ENCODE measurements at places on chromosomes 6 and 20. TPM values are rescaled to one million over a fixed set of nuclear protein-coding genes. Genes with fewer than 3 reads are reported as not detected.

DNA sequence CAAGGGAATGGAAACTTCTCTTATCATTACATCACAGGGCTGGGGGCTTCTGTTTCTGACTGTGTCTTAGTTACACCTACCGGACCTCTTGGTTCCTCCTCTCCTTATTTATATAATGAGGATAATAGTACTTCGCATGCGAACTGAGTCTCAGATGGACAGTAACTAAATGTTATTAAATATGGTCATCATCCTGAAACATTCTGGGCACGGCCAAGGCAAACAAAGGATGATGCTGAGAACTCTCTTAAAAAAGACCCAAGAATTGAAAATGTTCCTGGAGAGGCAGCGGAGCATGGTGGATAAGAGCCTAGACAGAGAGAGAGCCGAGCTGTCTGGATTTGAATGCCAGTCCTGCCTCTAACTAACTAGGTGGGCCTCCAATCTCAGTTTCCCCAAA lies 119.8 kb upstream of the SASH1 start:
- DNase-seq, result no peak

The TRIM31 gene
- total RNA-seq, result not detected

The KHDC1L gene
- total RNA-seq, result not detected

The CAP2 gene
- not detected for total RNA-seq

The RNF182 gene
- not detected for total RNA-seq

The EEF1A2 gene
- total RNA-seq, result 6.1 TPM

DNA sequence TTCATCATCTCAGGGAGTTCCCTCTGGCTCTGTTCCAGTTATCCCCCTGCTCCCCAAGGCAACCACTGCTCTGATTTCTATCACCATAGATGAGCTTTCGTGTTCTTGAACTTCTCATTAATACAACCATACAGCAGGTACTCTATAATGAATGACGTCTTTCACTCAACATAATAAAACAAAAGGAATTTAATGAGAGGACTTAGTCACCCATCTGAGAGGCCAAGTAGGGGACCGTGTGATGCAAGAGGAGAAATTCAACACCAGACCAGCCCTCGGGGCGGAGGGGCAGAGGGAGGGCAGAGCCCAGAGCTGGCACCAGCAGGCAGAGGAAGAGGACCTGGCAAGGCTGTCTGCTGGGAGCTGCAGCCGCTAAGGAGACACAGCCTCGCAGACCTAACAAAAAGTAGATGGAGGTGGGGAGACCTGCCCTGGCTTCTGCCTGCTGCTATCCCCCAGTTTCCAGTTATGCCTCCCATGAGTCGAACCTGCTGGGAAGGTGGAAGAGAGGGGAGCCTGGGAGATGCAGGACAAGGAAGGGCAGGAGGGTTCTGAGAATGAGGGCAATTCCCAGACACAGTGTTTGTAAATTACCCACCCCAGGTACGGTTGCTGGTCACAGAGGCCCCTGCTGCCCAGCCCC lies 13.8 kb downstream of the CCN5 start:
- DNase-seq, result no peak

GRCh38 chr6:26295691-26296555 lies 69.1 kb upstream of the BTN3A2 start:
- DNase-seq, result no peak

GRCh38 chr20:21019468-21019813 lies 86.7 kb downstream of the LINC00237 start:
- no peak for DNase-seq

The CLIC5 gene
- 0.38 TPM for total RNA-seq

The CTAGE9 gene
- not detected for total RNA-seq

The TREM2 gene
- total RNA-seq, result not detected

- DNase-seq, result no peak
These were observed 34.4 kb downstream of the CBFA2T2 start for GRCh38 chr20:33524261-33524660.

GRCh38 chr20:60214901-60215815 lies 256.9 kb downstream of the CDH26 start:
- no peak for DNase-seq

The TFAP2C gene
- total RNA-seq, result not detected

The LPA gene
- total RNA-seq, result not detected

DNA sequence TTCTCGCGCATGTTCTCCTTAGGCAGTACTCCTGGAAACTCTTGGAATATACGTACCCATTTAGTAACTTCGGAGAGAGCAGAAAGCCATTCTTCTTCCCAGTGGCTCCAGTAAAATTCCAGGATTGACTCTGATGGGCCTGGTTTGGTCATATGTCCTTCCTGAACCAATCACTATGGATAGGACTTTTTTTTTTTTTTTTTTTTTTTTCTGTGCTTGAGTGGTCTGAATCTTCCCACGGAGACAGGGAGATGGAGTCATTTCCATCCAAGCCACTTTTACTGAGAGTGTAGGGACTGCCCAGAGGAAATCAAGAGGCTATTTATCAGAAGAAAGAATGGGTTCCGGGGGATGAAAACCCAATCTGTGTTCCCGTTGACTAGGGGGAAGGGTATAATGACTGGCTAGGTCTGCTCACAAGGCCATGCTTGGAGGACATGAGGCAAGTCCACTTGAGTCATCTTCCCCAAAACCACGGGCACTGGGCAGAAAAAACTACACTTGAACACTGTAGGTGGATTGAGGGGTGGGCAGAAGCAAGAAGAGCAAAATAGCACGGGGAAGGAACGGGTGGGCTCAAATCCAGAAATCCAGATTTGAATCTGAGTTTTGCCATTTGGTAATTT lies 35.4 kb upstream of the MRPS18A start:
- no peak for DNase-seq

- DNase-seq, result no peak
These were observed 33.4 kb upstream of the XRN2 start for GRCh38 chr20:21269772-21270171.

The CDKN1A gene
- 617 TPM for total RNA-seq

The TSHZ2 gene
- 1.1 TPM for total RNA-seq

GRCh38 chr6:121223930-121224329 lies 110.3 kb downstream of the TBC1D32 start:
- no peak for DNase-seq

The SRMS gene
- not detected for total RNA-seq

The MATN4 gene
- 0.31 TPM for total RNA-seq

GRCh38 chr20:61954276-61955021 lies 111.2 kb downstream of the TAF4 start:
- no peak for DNase-seq

GRCh38 chr6:24403501-24403824 lies 727 bp downstream of the MRS2 start:
- DNase-seq, result no peak

DNA sequence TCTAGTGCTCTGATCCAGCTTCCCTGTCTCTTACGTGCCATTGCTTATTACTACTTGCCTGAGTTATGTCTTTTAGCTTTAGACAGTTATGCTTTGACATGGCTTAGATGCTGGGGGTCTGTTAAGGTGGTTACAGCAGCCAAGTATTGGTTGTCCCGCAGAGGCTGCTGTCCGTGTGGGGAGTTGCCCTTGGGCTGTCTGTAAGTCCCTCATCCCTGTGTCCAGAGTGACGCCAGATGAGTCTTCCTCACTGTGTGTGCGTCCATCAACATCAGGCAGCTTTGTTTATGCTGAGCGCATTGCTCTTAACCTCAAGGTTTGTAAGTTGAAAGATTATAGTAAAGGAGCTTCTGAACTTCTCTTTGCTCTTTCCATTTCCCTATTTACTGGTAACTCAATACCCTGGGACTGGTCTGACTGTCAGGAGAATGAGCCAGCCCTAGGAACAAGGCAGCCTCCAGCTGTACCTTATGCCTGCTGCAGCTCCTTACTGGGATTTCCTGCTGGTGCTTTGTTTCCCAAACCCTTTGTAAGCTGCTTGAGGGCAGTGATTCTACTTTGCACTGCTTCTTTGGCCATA lies 7.2 kb downstream of the FAM120B start:
- no peak for DNase-seq

The SSTR4 gene
- not detected for total RNA-seq

The GPR6 gene
- total RNA-seq, result not detected

The GPX5 gene
- total RNA-seq, result not detected

DNA sequence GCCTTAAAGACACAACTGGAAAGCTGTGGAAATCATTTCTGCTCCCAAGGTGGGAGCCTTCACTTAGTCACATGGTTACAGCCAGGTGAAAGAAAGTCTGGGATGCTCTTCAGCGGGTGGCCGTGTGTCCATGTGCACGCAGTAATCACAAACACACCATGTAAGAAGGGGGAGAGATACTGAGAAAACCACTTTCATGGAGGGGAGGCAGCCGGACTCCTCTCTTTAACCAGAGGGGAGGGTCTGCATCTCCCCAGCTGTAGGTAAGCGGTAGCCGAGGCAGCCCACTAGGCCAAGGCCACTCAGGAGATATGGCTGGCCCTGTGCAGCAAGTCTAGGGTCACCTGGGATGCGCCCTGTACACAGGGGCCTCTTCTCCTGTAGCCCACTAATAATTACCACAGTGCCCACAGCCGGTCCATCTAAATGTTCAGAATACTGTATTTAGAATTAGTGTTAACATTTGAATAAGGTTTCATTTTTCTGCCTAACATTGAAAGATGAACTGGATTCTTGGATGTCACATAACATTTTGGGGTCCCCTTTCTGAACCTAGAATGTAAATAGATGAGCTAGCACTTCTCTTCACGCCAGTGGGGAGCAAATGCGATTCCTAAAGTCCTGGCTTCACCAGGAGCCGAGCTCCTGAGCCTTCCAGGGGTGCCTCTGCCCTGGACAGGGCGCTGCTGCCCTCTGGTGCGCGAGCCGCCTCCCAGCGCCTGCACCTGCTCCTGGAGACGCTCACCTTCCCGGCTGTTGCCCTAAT lies 15.9 kb downstream of the GPR31 start:
- DNase-seq, result no peak

DNA sequence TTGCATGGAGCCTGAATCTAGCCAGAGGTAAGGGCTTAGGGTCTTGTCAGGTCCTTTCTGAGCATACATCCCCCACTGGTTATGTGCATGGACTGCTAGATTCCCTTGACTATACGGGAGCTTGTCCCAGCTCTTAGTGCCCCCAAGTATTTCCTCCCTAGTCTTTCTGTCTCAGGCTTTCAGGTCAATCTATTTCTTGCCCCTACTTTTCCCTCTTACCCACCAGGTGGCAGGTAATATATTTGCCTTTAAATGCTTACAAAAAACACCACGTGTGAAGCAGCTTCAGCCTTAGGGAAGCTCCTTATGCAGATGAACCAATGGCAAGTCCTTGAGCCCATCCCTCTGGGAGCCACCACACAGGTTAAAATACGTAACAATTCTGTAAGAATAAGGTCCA lies 454.2 kb downstream of the GRIK2 start:
- DNase-seq, result no peak

DNA sequence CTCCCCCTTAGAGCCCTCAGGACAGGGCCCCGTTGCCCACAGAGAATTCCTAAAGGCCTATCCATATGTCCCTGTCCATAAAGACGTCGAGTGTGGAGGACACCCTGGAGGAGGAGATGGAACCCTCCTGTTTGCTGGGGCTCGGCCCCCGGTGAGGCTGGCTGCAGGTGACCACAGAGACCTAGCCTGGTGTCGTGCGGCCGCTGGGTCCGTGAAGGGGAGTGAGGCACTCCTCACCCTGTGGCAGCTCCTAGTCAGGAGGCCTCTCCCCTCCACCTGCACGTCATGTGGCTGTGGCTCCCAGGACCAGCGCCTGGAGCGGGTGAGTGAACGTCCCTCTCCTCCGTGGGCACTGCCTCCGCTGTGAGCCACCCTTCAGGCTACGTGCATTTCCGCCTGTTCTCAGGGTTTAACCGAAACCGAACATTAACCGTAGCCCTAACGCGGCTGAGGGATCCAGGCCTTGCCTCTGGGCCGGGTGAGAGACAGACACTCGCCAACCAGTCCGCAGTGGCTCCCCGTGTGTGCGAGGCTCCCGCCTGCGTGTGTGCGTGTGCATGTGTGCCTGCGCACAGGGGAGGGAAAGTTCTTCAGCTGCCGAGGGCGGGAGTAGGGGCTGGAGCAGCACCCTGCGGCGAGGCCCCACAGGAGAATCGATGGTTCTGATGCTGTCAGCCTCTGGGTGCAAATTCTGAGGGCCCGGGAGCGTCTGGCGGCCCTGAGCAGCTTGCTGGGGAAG lies 5.9 kb upstream of the TCEA2 start:
- DNase-seq, result no peak

GRCh38 chr6:111950661-111951496 lies 77.6 kb upstream of the FYN start:
- no peak for DNase-seq

The ZC2HC1B gene
- total RNA-seq, result not detected

DNA sequence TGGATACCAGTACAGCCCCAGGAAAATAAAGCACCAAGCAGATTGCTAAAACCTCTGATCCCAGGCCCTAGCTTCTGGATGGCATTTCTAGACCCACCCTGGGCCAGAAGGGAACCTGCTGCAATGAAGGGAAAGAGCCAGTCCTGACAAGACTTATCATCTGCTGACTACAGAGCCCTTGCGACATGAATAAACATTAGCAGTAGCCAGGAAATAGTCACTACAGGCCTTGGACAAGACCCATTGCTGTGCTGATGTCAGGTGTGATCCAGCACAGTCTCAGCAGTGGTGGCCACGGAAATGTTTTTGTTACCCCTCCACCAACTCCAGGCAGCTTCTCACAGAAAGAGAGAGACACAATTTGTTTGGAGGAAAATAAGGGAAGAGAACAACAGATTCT lies 399.3 kb downstream of the HAO1 start:
- DNase-seq, result no peak

DNA sequence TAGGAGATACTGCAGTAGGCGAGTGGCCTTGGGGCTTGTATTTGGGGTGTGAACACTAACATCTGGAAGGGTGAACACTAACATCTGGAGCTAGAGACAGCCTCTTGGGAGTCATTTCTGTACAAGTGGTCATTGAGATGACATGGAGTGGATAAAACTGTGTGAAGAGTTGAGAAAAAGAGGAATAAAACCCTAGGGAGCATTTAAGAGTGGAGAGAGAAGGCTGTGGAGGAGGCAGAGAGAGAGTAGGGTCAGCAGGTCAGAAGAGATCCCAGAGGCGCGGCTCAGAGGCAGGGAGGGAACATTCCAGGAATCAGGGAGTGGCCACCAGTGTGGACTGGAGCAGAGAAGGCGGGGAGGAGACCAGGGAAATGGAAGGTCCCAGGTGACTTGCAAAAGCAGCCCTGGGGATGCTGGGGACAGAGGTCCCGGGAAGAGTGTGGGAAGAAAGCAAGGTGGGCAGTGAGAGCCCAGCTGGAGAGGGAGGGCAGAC lies 202.0 kb upstream of the RNF24 start:
- DNase-seq, result no peak

GRCh38 chr20:60535211-60535610 lies 577.0 kb downstream of the CDH26 start:
- no peak for DNase-seq

- no peak for DNase-seq
These were observed 22.9 kb upstream of the JAG1 start for GRCh38 chr20:10696650-10697049.

GRCh38 chr6:35176301-35177024 lies 35.3 kb upstream of the TCP11 start:
- no peak for DNase-seq

GRCh38 chr6:108362455-108362854 lies 67.6 kb downstream of the AFG1L start:
- no peak for DNase-seq

The PCMTD2 gene
- 17.4 TPM for total RNA-seq
